Left renal pelvis (tissue), 4 donors: ENCODE measurements at places on chromosomes 6 and 20. TPM values are rescaled to one million over a fixed set of nuclear protein-coding genes. Genes with fewer than 3 reads are reported as not detected.

GRCh38 chr6:73079611-73079955 is 145.7 kb downstream of the KHDC1L start:
- DNase-seq, result no peak

DNA sequence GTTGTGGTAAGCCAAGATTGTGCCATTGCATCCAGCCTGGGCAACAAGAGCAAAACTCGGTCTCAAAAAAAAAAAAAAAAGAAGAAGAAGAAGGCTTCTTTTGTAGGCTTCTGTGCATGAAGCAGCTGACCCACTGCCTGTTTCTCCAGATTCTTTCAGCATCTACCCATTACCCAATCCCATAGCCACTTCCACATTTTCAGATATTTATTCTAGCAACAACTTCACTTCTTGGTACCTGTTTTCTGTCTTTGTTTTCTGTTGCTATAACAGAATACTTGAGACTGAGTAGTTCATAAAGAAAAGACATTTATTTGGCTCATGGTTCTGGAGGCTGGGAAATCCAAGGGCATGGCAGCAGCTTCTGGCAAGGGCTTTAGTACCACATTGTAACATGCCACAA is 95.3 kb upstream of the SGK1 start:
- no peak for DNase-seq

DNA sequence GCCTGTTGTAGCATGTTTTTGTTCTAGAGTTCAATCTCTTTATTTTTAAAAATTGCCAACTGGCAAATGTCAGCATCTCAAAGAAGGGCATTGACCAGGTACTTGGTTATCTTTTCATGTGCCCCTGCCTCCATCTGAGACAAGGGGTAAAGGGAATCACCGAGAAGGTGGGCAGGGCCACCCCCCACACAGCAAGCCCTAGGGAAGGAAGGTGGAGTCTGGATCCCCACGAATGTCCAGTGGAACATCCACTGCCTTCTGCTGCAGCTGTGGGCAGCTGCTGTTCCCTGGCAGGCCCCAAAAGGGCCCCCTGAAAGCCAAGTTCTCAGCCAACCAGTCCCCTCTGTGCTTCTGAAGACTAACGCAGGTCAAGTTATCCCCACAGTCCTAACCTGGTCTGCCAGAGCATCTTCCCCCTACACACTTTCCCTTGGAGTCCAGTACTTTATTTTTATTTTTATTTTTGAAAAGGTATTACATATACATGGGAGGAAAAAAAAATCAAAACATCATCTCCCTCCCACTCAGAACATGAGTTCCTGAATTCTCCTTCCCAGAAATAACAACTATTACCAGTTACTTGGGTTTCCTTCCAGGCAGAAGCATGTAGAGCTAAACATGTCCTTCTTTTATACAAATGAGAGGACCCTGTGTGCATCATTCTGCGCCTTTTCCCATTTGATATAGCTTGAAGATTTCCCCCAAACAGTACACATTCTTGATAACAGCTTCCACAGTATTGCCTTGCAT is 253.7 kb downstream of the MAFB start:
- DNase-seq, result no peak

DNA sequence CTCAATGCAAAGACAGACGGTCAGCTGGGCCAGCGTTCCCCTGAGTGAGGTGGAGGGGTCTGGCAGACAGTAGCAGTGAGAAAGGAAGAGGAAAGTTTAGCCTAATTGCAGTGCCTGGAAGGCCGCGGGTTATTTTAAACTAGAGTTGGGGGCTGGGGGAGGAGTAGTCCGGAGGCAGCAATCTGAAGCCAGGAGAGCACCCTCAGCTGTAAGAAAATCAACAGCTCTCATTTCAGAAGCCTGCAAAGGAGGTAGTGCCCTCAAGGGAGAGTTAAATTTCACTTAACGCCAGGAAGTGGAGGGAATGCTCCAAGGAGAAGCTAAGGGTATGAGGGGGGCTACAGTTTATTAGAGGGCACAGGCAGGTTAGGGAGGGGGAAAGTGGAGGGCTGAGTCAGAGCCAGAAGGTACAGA is 26.9 kb downstream of the RING1 start:
- no peak for DNase-seq

DNA sequence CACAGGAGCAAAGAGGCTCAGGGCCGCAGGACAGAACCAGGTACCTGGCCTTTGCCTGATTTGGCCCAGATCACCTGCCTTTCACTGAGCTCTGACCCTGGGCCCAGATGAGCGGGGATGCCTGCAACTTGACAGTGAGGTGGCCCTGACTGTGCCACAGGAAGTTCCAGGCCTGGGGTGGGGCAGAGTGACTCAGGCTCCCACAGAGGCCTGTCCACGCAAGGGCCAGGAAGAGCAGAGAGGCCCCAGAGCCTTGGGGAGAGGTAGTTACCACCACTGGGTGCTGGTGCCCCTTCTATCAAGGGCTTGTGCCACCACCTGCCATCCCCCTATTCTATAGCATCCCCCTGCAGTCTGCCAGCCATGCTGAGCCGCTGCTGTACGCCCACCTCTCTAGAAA is 4.1 kb upstream of the NOL4L start:
- no peak for DNase-seq

- no peak for DNase-seq
These were observed 351.1 kb upstream of the HTR1E start for GRCh38 chr6:86586195-86586594.

AGPAT4 gene
- 17.1 TPM for polyA plus RNA-seq

DNA sequence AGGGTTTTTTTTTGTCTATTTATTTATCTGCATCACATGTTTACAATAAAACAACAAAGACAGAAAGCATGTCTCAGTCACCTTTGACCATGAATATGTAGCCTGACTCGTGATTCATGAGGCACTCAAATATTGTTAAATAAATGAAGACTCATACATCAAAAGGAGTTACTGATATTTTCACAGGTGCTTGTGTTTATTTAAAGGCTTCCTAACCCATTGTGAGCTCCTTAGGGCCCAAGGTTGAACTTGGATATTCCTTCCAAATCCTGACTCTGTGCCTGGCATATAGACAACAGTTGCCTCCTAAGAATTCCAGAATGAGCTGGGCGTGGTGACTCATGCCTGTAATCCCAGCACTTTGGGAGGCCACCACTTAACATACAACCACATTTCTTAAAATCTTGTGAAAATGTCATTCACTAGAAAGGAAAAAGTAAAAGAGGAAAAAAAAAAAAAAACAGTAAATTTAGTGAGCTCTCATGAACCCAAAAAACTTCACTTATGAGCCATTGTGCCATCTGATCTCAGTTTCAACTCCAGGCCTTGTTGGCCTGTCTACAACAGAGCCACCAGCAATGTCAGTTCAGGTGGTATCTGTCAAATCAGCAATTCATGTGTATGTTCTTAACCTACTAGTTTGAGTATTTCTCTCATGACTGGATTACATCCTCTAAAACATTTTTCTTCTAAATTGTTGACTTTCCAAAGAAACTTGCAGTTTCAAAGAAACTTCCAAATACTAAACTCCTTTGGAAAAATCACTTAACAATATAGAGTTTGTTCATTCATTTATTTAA is 162.7 kb upstream of the MARCKS start:
- no peak for DNase-seq

CDSN gene
- not detected for polyA plus RNA-seq

DNA sequence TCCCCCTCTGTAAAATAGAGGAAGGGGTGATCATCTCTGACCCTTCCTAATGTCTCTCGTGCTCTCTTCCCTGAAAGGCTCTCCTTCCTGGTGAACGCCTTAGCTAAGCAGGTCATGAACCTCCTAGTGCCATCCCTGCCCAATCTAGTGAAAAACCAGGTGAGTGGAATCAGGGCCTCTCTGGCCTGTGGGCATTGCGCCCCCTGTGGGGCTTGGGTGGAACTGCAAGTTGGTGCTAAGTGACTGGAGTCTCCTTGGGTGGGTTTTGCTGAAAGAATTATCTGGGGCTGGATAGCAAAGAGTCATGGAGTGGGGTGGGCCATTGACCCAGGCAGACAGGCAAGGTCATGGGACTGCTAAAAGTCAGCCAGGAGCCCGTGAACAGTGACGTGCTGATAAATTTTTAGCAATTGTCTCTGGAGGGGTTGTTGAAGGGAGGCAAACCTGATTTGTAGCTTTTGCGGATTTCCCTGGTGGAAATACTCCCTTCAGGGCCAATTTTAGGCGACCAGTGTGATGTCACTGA is 8.9 kb downstream of the BPIFB1 start:
- no peak for DNase-seq

OPRL1 gene
- 1.1 TPM for polyA plus RNA-seq

DNA sequence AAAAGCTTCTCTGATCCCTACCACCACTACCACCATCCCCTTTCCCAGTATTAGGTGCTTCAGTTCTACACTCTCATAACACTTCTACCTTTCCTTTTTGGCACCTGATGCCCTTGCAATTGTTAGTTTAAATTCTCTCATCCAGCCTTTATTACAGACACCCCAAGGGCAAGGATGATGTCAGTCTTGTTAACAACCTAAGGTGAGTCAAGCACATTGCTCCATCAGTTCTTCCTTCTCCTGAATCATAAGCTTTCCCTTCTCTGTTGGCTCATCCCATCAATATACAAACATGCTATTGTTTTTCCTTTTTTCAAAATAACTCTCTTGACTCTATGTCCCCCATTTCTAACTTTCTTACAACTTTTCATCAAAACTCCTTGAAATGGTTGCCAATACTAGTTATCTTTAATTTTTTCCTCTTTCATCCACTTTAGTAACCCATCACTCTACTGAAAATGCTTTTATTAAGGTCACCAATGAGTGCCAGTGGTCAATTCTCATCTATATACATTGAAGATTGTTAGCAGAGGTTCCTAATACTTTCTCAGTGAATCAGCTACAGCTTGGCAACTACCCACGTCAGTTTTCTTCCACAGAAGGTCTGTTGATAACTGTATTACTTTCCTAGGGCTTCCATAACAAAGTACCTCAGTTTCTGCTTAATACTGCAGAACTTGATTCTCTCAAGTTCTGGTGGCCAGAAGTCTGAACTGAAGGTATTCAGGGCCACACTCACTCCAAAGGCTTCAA is 97.1 kb upstream of the FLRT3 start:
- no peak for DNase-seq

GRCh38 chr6:108796875-108797274 is 51.3 kb upstream of the ARMC2 start:
- no peak for DNase-seq

DNA sequence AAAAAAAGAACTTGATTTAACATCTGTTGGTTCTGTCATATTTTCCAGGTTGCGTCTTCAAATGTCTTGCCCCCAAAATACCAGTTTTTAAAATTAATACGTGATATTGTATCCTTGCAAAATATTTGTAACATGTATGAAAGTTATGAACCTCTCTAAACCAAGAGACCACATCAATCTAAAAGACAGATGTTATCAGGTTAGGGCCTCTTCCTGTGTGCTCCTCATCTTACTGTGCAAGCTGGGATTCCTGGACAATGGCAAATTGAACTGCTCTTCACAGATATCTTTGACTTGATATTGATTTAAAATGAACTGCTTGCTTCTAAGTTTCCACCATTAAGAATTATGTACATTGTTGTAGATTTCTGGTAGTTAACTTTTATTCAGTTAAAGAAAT is 9.6 kb downstream of the TMEM239 start:
- no peak for DNase-seq

DNA sequence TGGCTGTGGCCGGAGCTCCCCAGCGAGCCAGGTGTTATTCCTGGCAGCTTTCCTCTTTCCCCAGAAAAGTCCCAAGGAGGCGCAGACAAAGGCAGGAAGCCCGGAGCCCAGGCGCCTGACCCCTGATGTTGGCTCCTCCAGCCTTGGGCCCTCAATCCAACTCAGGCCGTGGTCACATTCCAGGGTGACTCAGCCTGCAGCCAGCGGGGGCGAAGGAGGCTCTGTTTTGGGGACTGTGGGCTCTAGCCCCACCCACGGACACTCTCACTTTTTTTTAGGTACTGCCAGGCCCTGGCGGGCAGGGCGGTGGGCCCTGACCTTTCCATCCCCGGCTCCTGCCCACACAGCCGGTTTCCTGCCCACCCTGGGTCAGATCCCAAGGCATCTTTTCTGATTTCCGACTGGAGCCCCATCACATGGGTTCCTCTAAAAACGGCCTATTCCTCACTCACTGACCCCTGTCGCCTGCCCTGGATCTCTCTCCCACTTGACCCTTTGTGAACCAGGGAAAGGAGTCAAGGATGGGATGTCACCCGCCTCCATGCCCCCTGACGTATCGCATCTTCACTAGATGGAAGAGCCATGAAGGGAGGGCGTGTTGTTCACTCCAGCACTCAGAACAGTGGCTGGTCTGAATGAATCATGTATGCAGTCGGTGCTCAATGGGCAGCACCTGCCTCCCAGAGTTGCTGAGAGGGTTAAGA is 5.5 kb downstream of the PTGIS start:
- no peak for DNase-seq

- DNase-seq, result no peak
These were observed 34.4 kb upstream of the MRPS10 start for GRCh38 chr6:42251911-42252637.

SSTR4 gene
- polyA plus RNA-seq, result not detected

EYA2 gene
- polyA plus RNA-seq, result 1.8 TPM

SLC13A3 gene
- polyA plus RNA-seq, result 18.0 TPM

- DNase-seq, result no peak
These were observed 200.9 kb downstream of the EDN1 start for GRCh38 chr6:12490904-12491571.

- no peak for DNase-seq
These were observed 28.6 kb downstream of the MAPK14 start for GRCh38 chr6:36056178-36056577.

- DNase-seq, result no peak
These were observed 83.6 kb downstream of the PFDN4 start for GRCh38 chr20:54291339-54292010.

GRCh38 chr20:3559231-3559630 is 88.4 kb downstream of the ATRN start:
- DNase-seq, result no peak

DNA sequence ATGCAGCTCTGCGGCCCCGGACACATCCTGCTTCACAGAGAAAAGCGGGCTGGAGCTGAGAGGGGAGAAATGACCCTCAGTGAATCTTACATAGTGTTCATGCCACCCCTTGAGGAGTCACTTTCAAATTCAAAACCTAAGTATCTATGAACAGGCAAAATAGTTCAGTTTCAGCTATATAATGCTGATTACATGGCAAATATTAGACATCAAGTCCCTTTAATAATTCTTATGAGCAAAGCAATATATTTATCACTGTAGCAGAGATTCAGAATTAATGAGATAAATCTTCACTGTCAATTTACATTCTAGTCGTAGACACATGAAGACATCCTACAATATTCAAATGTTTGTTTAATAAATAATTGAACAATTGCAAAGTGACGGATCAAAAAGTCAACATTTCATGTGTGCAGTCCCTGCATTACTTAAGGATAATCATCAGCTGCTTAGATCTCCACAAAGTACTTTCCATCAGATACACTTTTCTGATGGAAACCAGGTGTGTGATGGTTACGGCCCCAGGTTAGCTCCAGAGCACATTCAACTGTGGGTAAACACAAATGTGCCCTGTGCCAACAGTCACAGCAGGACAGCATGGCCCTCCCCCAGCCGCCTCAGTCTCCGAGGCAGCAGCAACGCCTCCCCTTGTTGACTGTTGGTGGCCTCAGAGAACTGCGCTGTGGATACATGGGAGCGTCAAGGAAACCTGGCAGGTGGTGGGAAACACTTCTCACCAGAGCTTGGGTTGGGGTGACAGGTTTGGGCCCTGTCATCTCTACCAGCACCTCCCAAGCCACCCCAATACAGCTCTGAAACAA is 787 bp upstream of the PRR18 start:
- DNase-seq, result no peak

ZNF391 gene
- 11.2 TPM for polyA plus RNA-seq

GRCh38 chr6:133337308-133337707 is 96.2 kb downstream of the EYA4 start:
- no peak for DNase-seq

GRCh38 chr6:10441004-10441654 is 26.3 kb upstream of the TFAP2A start:
- no peak for DNase-seq

CUL9 gene
- polyA plus RNA-seq, result 28.1 TPM

RSPO3 gene
- polyA plus RNA-seq, result 299 TPM
